ENCODE measurements at places on chromosomes 2 and 18. TPM values are rescaled to one million over a fixed set of nuclear protein-coding genes. Genes with fewer than 3 reads are reported as not detected.

MOGAT1 gene
- not detected for total RNA-seq

BBS5 gene
- 2.7 TPM for total RNA-seq

SNED1 gene
- total RNA-seq = 32.4 TPM

CHRNA1 gene
- 0.44 TPM for total RNA-seq

LYG1 gene
- 1.1 TPM for total RNA-seq

MAP2 gene
- not detected for total RNA-seq

SULT1C4 gene
- not detected for total RNA-seq

ST6GAL2 gene
- not detected for total RNA-seq

HDHD2 gene
- 6.6 TPM for total RNA-seq

ADAM23 gene
- 0.14 TPM for total RNA-seq

GRCh38 chr2:223735659-223736244, 101.6 kb downstream of the AP1S3 start:
- no peak for DNase-seq

GRCh38 chr2:227248876-227249275, 76.2 kb upstream of the MFF start:
- no peak for DNase-seq

DNA sequence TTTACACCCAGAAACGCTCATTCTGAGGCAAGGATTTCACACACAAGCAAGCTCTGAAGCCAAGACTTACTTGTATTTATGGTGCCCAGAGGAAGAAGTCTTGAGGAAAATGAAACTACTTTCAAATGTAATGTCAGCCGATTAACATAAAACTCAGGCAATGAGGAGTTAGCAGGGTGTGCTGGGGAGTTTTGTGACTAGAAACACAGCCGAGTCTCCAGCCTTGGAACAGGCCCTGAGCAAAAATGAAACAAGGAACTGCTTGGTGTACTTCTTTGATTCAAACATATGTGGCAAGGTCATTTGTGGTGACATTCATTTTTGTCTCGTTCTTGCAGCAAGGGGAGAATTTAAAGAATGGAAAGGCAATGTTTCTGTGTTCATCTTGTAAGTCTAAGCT, 4.5 kb downstream of the DYTN start:
- DNase-seq = no peak

DNA sequence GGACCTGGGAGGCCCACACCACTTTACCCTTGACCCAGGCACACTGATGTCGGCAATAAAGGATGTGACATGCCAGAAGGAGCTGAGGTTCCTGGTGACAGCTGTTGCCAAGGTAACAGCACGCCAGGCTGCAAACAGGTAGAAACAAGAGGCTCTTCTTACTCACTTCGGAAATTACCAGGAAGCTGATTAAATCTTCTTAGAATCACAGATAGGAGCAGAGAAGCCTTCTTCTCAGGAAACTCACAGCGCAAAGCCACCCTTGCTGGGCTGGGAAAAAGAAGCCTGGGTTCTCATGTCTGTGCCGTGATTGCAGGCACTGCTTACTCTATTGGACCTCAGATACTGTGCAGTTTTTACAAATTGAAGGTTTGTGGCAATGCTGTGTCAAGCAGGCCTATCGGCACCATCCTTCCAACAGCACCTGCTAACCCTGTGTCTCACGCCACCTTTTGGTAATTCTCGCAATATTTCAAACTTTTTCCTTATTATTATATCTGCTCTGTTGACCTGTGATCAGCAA, 61.0 kb upstream of the TAF1B start:
- peak; percentile 82 for DNase-seq

GRCh38 chr18:76967721-76968472, 145.5 kb downstream of the ZNF236 start:
- DNase-seq = no peak

GRCh38 chr2:166926657-166927056, 38.4 kb downstream of the XIRP2 start:
- no peak for DNase-seq

DNA sequence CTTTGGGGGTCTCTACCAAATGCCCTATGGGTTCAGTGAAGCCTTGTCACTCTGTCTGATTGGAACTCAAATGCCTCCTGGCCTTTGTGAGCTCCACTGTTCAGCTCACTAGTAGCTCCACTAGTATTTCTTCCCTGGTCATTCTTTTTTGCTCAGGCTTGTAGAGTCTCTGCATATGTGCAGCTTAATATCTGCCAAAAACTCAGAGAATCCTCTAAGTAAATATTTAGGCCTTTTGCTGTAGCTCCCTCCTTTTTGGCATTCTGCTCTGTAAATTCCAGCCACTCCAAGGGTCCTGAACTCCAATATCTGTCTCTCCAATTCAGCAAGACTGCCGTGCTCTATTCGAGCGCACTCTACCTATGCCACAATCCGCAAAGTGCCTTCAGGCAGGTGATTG, 146.5 kb downstream of the MAIP1 start:
- no peak for DNase-seq

DNA sequence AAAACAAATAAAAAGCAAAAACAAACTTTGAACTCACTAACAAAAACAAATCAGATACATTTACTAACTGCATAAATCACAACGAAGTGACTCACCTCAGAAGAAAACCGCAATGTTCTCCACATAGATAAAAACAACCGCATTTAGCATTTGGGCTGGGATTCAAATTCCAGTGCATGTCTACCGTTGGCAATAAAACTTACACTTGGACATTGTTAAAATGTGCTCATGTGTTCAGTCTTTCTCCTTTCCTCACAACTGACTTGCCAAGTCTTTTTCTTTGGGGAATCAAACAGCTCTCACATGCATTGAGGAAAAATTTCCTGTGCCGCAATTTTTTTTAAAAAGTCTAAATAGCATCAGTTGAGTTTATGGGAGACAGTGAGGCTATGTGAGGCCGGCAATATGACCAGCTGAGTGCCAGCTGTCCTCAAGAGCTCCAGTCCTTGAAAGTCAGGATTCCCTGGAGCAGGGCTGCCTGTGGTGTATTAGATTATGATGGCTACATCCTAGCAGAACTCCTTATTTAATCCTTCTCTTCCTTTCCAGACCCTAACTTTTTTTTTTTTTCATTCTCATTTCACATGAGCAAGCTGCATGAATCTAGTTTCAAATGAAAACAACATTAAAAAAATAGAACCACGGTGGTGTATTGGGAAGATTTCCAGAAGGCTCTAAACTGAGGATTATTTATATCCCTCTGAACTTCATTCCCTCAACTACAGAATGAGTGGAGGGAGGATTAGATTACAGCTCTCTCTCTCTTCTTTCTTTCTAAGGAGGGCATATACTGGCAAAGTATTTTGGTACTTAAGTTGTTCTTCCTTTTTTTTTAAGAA, 70.2 kb upstream of the MEIS1 start:
- no peak for DNase-seq

DNA sequence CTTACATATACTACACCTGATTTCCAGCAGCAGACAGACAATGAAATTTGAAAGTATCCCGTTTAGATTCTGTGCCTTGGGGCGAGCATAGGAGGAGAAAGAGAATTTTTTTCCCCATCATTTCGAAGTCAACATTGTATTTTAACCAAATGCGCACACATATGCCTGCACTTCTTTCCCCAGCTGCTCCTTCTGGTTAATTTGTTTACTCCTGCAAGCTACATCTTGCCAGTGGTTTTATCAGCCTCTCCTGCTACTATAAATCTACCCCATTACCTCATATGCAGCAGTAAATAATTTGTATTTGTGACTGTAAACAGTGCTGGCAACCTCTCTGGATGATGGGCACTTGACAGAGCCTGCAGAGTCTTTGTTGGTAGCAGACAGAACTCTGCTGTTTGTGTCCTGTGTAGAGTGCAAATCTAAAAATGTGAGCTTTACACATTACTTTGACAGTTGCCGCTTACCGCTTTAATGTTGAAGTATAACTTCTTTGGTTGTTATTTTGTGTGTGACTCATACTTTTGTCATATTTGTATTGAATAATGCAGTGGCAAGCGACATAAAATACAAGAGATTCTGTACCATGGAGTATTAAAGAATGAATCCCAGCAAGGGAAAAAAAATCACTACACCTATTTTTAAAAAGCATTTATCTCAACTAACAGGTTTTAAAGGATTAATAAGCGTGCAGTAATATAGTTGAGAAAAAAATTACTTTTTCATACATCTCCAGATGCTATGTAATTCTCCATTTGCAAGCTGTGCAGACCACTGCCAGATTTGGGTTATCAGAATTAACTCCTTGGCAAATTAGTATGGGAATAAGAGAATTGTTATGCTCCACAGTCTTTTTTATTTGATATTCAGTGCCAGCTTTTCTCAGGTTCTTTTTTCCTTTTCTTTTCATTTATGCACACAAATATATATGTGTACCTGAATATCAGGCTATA, 536.8 kb downstream of the XIRP2 start:
- DNase-seq = no peak

GRCh38 chr18:31675404-31675803, 9.0 kb downstream of the B4GALT6 start:
- DNase-seq = no peak

DNA sequence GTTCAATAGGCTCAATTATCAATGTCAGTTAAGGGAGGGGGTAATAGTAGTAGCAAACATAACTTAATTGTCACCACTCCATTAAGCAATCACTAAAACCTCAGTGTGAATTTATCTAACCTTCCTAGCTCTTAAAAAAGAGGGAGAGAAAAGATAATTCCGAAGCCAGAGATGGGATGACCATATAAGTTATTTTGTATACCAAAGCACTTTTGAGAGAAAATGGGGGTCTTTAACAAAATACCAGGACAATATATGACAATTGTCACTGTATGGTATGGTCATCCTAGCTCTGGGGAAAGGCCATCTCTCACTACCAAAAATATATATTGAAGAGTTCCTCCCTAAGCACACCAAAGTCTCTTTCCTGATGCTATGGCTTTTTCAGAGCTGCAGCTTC, 55.1 kb downstream of the SPHKAP start:
- no peak for DNase-seq

DNA sequence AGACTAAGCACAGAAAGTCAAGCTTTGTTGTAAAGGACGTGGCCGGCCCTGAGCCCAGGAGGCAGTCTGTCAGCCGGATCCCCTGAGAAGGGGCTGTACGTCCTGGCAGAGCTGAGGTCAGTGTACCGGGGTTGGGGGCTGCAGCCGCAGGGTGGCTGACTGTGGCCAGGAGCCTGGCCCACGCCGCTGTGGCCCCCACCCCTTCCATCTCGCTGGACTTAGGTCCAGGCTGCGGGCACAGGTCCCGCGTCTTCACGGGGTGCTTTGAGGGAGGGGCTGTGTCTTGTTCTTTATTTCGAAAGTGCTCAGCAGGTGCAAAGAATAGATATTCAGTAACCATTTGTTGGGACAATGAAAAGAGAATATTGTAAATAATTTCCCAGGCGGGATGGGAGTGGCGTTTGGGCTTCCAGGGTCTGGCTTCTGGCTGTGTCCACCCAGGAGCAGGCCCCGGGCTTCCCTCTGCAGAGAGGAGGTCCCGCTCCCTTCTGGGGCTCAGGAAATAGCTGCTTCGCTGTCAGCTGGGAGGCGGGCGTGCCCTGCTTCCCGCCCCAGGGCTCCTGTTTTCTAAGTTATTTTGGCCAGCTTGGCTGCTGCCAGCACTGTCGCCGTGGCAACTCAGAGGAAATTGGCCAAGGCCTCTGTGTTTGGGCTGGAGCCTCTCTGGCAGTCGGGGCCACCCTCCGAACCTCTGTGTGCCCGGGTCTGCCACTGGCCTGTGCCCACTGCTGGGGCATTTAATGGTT, 7.4 kb downstream of the NFATC1 start:
- DNase-seq = no peak

DNA sequence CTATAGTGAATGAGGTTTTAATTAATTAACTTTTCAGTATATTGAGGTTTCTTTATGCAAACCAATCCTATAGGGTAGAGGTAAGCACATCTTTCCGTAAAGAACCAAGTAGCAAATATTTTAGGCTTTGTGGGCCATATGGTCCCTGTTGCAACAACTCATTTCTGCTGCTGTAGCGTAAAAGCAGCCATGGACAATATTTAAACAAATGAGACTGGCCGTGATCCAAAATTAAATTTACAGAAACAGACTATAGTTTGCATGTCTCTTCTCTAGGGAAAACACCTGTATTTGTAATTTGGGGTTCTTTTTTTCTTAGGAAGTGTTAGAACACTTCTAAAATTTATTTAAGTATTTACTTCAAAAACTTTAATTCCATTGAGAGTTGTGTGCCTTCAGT, 104.3 kb downstream of the KYNU start:
- DNase-seq = no peak

GRCh38 chr2:238942726-238943300, 94.9 kb downstream of the TWIST2 start:
- DNase-seq = no peak

DNA sequence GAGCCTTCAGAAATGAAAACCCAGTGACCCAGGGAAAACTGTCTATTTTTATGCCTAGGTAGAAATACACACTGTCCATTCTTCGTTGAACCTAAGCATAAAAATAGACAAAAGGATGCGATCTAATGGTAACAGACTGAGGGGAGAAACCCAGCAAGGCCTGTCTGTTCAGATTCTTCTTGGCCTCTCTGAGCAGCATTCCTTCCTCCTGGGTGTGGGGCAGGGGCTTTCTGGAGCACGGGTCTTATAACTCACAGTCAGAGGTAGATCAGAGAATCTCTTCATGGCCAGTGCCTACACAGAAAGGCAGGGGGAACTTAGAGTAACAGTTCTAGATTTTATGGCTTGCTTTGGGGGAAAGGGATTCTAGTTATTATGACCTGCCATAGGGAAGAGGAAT, 56.0 kb downstream of the PKDCC start:
- no peak for DNase-seq

- DNase-seq = no peak
Measured at GRCh38 chr2:112674229-112674628, 28.5 kb downstream of the SLC20A1 start.

- DNase-seq = no peak
Measured at GRCh38 chr2:70772486-70773155, 4.6 kb upstream of the ADD2 start.

GRCh38 chr18:48762836-48763718, 187.7 kb downstream of the SMAD7 start:
- DNase-seq = no peak

DNA sequence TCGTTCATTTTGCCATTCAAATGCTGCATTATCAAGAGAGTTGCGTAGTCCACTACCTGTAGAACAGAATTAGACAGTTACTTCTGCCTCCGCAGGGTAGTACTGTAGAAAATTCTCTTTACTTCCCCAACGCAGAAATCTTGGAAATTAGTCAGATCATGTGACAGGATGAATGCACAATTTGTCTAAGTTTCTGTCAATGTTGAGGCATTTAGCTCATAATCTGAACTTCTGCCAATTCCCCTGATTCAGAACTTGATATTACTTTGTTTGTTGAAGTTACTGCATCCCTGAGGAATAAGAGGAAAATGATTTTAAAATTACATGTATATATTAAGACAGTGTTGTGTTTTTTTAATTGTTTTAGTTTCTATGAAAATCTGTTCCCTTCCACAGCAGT, 83.4 kb downstream of the TTC27 start:
- DNase-seq = no peak

DNA sequence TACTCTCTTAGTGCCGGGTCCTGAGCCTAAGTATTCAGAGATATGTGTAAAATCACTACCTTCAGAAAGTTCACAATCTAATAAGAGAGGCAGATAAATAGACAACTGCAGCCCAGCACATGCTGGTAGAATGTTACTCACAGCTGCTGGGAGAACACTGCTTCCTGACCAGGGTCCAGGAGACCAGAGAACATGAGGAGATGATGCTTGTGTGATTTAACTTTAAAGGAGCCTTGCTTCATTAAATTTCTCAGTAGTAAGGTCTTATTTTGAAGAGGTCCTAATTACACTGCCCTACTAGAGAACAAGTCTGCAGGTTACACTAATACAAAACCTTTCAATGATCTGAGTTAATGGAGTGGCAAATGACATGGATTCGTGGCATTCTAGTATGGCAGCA, 209.9 kb upstream of the TRIB2 start:
- DNase-seq = no peak

- DNase-seq = no peak
Measured at GRCh38 chr2:106034325-106034724, 159.8 kb downstream of the UXS1 start.

- no peak for DNase-seq
Measured at GRCh38 chr2:118980573-118980972, 38.6 kb downstream of the MARCO start.
